ENCODE measurements at places on chromosomes 1 and 21.

- no peak for DNase-seq
Measured at GRCh38 chr1:215471463-215471862, 95.6 kb upstream of the KCTD3 start.

GRCh38 chr1:171883849-171884248 lies 42.6 kb downstream of the DNM3 start:
- no peak for DNase-seq

DNA sequence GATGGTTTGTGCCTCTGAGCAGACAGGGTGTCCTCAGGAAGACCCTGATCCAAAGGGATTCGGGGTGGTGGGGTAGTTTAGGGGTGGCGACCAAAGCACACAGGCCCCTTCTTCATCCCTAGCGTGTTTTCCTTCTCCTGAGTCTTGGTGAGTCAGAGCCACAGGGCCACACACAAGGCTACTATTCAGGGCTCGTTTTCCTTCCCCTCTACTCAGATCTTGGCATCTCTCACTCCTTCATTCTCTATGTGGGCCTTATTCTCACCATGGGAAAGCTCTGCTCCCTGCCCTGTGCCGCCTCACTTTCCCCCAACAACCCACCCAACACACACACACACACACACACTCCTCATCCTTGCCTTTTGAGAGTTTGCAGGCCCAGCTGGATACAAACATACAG lies 43.6 kb upstream of the WNT2B start:
- no peak for DNase-seq

GRCh38 chr1:205371871-205372660 lies 15.3 kb upstream of the KLHDC8A start:
- no peak for DNase-seq

GRCh38 chr1:93739472-93739871 lies 57.8 kb upstream of the BCAR3 start:
- no peak for DNase-seq

DNA sequence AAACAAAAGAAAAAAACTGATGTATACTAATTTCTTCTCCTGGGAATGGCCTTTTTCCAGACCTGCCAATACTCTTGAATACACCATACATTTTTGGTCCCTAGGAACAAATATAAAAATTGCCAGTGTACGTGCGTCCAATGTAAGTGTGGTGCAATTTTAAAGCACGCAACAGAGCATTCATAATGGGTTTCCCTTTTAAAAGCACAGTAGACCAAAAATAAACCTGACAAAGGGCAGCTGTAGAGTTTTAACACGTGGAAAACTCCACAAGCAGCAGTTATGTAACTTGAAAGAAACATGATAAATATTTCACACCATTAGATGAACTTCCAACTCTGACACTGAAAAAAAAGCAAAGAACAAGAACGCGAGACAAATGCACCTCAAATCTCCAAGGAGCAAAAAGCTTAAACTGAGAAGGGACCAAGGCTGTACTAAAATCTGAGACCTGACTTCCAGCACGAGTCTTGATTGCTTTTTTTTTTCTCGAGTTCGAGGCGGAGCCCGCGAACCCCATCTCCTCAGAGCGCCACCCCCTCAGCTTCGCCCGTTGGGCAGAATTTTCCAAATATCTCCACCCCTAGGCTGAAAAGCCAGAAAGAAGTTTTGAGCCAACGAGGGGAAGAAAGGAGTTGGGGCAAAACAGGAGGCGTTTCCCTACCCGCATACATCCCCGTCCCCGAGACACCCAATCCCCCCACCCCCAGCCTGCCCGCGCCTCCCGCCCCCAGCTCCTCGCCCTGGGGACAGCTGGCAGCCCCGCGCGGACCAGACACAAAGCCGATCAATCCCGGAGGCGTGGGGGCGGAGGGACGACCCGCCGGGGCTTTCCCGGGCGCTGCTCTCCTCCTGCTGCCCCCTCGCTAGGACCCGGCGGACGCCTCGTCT lies at the start of gene JAM2:
JAM2 (plus strand) TSS at position 599 of the 891 bp plus-strand sequence. CDS start 564 bp downstream, outside the sequence.
- DNase-seq, result peak; percentile 28

DNA sequence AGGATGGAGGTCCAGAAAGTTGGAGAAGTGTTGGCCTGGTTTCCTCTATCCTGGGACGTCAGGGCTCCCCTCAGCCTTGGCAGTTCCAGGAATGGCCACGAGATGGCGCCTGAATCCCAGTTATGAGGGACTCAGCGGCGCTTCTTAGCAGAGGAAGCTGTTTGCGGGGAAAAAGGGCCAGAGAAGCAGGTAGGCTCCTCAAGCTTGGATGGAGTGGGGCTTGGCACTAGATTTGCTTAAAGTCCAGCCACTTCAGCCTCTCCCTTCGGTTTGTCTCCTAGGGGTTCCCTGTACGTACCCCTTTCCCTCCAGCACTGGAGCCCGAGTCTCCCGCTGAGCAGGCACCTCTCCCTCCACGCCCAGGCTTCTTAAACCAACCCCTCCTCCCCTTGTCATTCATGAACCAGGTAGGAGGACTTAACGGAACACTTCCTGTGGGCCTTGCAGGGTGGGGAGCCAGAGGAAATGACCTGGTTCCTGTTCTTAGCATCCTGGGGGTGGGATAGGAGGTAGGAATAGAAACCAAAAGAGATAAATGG lies 32.0 kb upstream of the TENT5B start:
- peak; percentile 48 for DNase-seq

DNA sequence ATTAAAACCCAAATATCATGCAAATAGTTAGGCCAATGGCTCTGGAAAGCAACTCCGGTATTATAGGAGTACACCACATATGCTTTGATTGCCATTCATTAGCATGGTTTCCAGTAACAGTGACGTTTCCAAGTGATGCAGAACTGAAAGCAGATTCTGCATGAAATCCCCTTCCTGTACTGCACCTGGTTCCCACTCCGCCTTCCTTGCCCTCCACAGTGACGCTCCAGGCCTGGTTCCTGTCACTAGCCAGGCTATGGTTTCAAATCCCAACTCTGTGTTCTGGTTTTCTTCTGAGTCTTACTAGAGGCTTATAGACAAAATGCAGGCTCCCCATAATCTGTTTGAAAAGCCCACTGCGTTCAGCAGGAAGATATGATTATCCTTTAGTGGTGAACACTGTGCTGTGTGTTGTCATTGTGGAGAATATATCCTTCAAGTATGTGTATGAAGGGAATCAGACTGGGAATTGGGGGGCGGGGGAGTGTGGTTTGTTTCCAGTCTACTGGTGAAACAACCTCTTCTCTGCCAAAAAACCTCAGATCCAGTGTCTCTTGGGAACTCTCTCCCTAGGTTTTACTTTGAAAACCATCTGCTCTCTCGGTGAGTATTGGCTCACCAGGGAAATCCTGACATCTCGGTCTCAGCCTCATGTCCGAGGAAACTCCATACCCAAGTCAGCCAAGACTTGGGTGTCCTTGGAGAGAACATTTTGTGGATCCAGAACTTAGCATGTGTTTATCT lies 78.7 kb downstream of the TYW3 start:
- no peak for DNase-seq

- no peak for DNase-seq
Measured at GRCh38 chr1:158819461-158820443, 11.4 kb upstream of the MNDA start.

DNA sequence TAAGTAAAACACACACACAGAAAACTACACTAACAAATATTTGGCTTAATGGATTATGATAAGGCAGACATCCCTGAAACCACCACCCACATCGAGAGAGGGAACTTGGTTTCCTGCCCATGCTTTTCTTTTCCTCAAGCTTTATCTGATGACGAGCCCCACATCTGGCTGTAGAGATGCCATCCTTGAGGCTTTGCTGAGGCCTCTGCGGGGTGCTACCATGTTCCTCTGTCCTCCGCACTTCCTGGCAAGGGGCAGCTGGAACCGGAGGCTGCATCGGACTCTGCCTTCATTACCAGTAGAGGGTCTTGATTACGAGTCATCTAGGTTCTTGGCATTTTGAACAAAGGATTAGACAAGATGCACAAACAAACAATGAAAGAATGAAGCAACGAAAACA lies 21.7 kb upstream of the C1orf174 start:
- no peak for DNase-seq

DNA sequence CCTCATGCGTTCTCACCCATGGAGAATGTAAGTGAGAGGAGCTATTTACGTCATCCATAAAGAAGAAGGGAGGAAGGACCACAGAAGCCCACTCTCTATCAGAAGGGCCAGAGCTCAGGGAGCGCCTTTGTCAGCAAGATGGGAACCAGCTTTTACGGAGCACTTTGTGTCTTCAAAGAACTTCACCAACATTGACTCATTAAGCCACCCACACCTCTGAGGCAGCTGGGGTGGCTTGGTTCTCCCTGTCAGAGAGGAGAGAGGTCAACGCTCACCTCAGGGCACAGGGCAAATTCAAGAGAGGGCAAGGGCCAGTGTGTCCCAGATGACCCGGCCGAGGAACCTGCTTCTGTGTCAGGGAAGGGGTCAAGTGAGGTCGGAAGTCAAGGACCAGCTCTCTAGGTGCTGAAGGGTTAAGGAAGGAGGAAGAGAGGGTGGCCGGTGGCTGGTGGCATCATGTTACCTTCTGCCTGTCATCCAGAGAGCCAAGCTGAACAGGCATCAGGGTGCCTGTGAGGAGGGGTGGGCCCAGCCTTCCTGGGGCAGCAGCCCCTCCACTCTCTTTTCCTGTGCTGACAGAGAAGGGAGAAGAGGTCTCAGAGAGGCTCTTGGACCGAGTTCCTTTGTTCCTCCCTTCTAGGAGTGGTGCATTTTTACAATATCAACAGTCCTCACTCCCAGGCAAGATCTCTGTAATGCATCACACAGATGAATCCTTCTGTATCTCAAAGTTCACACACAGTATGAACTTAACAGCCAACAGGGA lies 109.0 kb downstream of the ETS2 start:
- no peak for DNase-seq

DNA sequence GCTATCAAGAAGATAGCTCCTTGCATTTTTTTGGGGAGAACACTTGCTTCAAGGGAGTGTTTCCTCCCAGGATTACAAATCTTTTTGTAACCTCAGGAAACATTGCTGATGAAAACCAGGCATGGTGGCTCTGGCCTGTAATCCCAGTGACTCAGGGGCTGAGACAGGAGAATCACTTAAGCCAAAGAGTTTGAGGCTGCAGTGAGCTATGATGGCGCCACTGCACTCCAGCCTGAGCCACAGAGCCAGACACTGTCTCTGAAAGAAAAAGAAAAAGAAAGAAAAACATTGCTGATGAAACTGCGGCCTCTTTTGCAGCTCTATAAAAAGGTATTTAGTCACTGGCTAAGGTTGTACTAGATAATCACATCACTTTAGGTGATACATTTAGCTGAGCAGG lies 7.3 kb downstream of the RNU1-2 start:
- DNase-seq, result peak; percentile 40

GRCh38 chr1:100377590-100378361 lies 25.5 kb downstream of the CDC14A start:
- no peak for DNase-seq

DNA sequence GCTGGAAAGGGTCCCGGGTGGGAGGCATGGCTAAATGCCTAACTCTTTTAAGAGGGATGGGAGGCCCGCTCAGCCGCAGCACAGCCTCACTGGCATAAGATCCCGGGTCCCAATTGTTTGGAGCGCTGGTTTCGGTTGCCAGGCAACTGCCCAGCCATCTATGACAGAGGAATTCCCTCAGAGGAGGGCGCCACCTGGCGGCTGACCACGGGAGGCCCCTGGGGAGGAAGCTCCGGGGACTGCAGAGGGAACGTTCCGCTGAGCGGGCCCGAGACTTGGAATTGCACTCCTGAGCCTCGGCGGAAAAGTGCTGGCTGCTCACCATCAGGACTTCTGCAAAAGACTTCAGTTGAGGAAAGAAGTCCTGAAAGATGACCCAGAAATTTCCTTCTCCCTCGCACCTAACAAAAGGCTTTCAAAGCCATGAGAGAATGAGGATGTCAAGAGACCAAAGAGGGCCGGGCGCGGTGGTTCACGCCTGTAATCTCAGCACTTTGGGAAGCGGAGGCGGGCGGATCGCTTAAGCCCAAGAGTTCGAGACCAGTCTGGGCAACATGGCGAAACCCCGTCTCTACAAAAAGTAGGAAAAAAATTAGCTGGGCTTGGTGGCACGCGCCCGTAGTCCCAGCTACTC lies 1.1 kb upstream of the ELAPOR1 start:
- DNase-seq, result peak; percentile 73

DNA sequence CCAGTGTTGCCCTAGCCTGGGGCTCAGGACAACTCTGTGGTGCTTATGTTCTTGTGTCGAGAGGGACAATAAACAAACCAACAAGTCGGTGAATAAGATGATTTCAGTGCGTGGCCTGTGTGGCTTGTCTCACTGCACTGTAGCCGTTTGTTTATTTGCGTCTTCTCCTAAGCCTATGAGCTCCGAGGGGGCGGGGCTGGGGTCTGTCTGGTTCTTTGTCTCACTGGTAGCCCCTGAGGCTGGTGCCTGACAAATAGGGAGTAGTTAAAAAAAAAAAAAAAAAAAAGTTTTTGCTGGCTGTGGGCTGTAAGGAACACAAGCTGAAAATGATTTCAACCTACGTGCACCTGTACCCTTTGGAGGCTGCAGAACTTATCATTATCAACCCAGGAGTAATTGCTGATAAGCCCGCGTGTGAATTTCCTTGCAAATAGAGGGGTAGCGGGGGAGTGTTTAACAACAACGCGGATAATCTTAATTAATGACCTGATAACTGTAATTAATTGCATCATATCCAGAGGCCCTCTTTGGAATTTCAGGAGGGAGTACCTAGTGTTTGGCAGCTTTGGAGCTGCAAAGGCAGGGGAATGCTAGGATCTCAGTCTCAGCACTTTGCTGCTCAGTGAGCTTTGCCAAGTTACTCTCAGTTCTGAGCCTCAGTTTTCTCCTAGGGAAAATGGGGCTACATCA lies 925 bp upstream of the ARHGEF10L start:
- DNase-seq, result no peak

DNA sequence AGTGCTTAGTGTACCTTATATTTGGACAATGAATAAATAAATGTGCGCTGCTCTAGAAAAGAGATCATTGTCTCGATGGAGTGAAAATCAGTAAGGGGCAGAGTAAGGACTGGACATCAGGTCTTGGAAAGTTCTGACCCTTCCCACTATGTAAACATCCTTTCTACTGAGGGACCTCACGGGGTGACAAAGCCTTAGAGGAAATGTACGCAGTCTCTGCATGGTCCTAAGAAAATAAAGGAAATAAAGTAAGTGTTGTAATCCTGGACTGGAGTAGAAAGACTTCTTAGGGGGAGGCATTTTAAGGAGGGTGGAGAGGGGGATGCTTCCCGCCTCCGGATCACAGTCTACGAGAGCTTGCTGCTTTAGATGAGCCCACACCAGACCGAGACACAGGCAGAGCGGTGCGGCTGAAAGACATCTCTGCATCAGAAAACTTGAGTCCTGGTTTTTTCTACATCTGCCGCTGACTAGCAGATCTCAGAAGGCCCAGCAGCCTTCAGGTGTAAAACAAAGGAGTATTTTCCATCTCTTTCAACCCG lies 22.3 kb upstream of the GPR137B start:
- DNase-seq, result no peak

- DNase-seq, result no peak
Measured at GRCh38 chr1:204643503-204643902, 42.0 kb downstream of the LRRN2 start.

- peak; percentile 82 for DNase-seq
Measured at GRCh38 chr21:45140346-45140940, 66.1 kb downstream of the ADARB1 start.
